ENCODE measurements at places on chromosomes 12 and 14. TPM values are rescaled to one million over a fixed set of nuclear protein-coding genes. Genes with fewer than 3 reads are reported as not detected.
A peak's percentile ranks its signal among the peaks of the same experiment; 100 is the strongest.

TOMM20L gene
- not detected for total RNA-seq

LRP6 gene
- 18.7 TPM for total RNA-seq

DMAC2L gene
- 28.3 TPM for total RNA-seq

PRIMA1 gene
- total RNA-seq, result 7.3 TPM

ITGB7 gene
- 1.1 TPM for total RNA-seq

PPP1R36 gene
- 0.36 TPM for total RNA-seq

OR8S1 gene
- total RNA-seq, result not detected

DNA sequence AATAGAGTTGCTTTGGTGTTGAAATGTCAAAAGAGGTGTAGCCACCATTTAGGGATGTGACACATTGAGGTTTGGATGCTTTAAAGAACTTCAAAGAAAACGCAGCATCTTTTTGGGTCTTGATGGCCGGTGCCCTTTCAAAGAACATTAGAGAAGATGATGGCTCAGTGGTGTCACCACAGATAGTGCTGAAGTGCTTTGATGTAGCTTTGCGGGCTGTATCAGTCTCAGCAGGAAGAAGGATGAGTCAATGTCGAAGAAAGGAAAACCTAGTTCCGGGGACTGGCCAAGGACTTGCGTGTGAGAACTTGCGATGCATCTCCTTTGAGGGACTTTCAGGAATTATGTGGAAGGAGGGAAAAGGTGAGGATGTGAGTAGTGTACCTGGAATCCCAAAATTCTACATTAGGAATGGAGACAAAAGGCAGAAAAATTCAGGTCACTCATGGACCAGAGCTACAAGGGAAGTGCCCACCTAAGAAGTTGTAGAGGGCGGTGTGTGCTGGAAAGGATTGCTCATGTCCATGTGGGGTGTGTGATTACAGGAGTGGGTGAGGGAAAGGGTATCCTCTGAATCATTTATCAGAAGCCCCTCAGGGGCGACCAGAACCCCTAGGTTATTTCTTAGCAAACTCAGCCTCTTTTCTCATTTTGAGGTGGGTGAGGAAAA lies 39.7 kb upstream of the GZMB start:
- peaks cover 4% of the 10 kb centered on the region for H3K4me1 ChIP-seq
- DNase-seq, result no peak
- H3K27ac ChIP-seq, result no peak overlapping the region
- H3K4me3 ChIP-seq, result no peak overlapping the region
- peaks cover 7% of the 10 kb centered on the region for H3K27me3 ChIP-seq
- no peaks in the 10 kb centered on the region for H3K36me3 ChIP-seq

DNA sequence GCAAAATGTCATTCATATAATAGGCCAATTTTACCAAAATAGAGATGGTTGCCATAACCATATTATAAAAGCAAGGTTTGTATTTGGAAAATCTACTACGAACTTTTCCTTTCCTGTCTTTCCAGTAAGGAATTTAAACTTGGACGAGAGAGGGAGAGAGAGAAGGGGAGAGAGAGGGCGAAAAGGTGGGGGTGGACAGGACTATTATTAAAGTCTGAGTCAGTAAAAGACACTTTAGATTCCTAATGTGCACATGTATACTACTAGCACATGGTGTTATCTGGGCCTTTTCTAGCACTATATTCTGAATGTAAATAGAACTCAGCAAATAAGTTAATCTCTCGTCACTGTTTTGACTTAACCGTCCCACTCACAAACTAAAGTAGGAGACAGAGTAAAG lies 30.4 kb upstream of the FBLN5 start:
- DNase-seq, result no peak
- H3K27me3 ChIP-seq, result no peaks in the 10 kb centered on the region
- H3K4me1 ChIP-seq, result peaks cover 22% of the 10 kb centered on the region
- peaks cover 52% of the 10 kb centered on the region for H3K36me3 ChIP-seq

DNA sequence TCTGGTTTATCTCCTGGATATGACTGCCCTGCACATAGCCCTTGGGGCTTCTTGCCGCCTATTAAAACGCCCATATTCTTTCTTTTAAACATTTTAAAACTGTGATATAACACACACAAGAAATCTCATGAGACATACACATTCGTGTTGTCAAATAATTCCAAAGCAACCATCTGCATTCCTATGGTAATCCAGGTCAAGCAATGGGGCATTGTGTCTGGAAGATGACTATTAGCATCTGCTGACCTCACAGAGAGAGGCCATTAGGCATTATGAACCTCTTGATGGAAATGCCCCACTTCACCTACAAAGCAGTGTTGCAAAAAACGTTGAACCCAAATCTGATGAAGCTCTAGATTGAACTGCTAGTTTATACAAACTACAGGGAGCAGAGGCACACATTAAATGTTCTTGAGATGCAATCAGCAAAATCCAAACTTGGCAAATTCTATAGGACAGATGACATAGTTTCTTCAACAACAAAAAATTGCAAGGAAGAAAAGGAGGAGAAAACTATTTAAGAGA lies 513.8 kb upstream of the CCDC196 start:
- H3K4me3 ChIP-seq, result no peak overlapping the region
- no peaks in the 10 kb centered on the region for H3K4me1 ChIP-seq
- H3K27me3 ChIP-seq, result peaks cover 41% of the 10 kb centered on the region
- no peak for DNase-seq
- no peaks in the 10 kb centered on the region for H3K36me3 ChIP-seq

DNA sequence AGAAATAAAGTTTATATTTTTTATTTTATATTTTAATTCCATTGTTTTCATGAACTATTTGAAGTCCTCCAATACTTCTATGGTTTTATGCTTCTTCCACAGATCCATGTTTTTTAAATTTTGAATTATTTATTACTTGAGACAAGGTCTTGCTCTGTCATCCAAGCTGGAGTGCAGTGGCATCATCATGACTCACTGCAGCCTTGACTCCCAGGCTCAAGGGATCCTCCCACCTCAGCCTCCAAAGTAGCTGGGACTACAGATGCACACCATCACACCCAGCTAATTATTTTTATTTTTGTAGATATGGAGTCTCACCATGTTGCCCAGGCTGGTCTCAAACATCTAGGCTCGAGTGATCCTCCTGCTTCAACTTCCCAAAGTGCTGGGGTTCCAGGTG lies 28.8 kb upstream of the DLGAP5 start:
- no peak for DNase-seq
- no peaks in the 10 kb centered on the region for H3K27me3 ChIP-seq

GRCh38 chr12:113366827-113367226 lies 8.4 kb downstream of the PLBD2 start:
- H3K27me3 ChIP-seq, result no peaks in the 10 kb centered on the region
- peak overlapping the region; percentile 71 for H3K27ac ChIP-seq
- peaks cover 35% of the 10 kb centered on the region for H3K4me1 ChIP-seq
- H3K4me3 ChIP-seq, result no peak overlapping the region
- peak; percentile 21 for DNase-seq

GRCh38 chr14:63726499-63726898 lies 1.4 kb downstream of the SGPP1 start:
- H3K36me3 ChIP-seq, result peaks cover 6% of the 10 kb centered on the region
- DNase-seq, result no peak
- H3K4me3 ChIP-seq, result peak overlapping the region; percentile 96
- H3K27me3 ChIP-seq, result no peaks in the 10 kb centered on the region
- peaks cover 30% of the 10 kb centered on the region for H3K4me1 ChIP-seq
- H3K27ac ChIP-seq, result peak overlapping the region; percentile 93

DNA sequence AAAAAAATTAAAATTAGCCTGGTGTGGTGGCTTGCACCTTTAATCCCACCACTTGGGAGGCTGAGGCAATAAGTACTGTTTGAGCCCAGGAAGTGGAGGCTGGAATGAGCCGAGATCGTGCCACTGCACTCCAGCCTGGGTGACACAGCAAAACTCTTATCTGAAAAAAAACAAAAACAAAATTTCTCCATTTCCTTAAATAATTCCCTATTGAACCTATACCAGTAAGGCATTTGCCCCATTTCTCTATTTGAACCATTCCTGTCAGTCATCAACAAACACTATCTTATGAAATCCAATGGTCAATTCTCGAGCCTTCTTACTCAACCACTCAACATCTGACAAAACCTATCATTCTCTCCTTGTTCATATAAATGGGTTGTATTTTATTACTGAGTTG lies 14.7 kb downstream of the SLC2A14 start:
- no peaks in the 10 kb centered on the region for H3K36me3 ChIP-seq
- no peak for DNase-seq
- H3K27me3 ChIP-seq, result peaks cover 63% of the 10 kb centered on the region
- no peak overlapping the region for H3K4me3 ChIP-seq

DNA sequence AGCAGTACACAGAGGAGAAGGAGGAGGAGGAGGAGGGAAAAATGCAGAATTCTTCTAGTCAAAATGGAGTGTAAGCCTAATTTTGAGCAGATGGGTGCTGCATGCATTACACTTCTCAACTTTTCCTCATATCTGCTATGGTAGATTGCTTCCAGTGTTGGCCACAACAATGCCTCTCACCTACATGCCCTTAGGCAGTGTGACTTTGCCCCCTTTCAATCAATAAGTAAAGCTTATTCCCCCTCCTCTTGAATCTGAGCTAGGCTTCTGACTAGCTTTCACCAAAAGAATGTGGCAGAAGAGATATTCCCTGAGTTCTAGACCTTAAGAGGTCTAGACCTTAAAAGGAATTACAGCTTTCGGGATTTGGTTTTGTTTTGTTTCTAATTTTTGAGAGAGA lies 3.2 kb upstream of the METTL3 start:
- no peak overlapping the region for H3K4me3 ChIP-seq
- no peak for DNase-seq

GRCh38 chr12:101763246-101763931 lies 24.1 kb upstream of the SYCP3 start:
- no peaks in the 10 kb centered on the region for H3K27me3 ChIP-seq
- H3K4me3 ChIP-seq, result no peak overlapping the region
- H3K4me1 ChIP-seq, result no peaks in the 10 kb centered on the region
- H3K27ac ChIP-seq, result peak overlapping the region; percentile 2
- DNase-seq, result no peak

DNA sequence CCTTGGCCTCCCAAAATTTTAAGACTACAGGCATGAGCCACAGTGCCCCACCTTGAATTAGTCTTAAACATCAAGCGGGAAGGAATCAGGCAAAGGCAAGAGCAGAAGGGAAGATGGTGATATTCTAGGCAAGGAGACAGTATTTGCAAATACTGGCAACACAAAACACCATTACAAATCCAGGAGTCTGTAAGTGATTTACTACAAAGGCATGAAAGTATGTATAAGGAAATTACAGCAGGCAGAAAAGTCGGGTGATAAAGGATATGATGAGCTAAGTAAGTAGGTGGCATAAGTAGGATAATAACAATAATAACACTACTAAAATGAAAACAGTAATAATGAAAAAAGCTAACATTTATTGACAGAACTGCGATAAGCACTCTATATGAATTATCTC lies 28.5 kb downstream of the FMNL3 start:
- no peaks in the 10 kb centered on the region for H3K36me3 ChIP-seq
- H3K27me3 ChIP-seq, result no peaks in the 10 kb centered on the region

GRCh38 chr12:51389302-51389999 lies 1.8 kb downstream of the GALNT6 start:
- H3K4me3 ChIP-seq, result no peak overlapping the region
- no peak overlapping the region for H3K27ac ChIP-seq
- peaks cover 41% of the 10 kb centered on the region for H3K27me3 ChIP-seq
- H3K36me3 ChIP-seq, result no peaks in the 10 kb centered on the region

- DNase-seq, result no peak
- H3K4me1 ChIP-seq, result peaks cover 69% of the 10 kb centered on the region
- H3K27me3 ChIP-seq, result no peaks in the 10 kb centered on the region
- no peaks in the 10 kb centered on the region for H3K36me3 ChIP-seq
- H3K4me3 ChIP-seq, result no peak overlapping the region
Observed at GRCh38 chr14:74911704-74912103, 11.4 kb downstream of the RPS6KL1 start.

DNA sequence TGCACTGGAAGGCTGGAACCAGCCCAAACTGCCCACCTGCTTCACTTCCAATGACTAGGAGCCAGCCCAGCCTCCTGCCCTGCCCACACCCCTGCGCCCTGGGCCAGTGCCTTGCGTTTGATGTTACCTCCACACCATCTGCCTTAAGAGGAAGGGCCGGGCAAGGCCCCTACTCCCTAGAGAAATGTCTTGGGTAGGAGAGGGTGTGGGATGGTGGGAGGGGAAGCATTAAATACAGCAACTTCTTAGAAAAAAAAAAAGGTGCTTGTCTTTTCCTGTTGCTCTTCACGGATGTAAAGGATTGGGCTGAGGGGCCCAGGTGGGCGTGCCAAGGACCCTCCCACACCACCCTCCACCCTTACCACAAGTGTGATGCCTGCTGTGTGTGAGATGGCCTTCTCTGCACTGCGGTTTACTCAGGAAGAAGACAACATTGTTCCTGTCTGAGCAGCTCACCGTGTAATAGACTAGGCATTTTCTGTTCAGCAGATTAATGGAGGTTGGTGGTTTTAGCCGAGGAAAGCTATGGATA lies 99.9 kb downstream of the NINJ2 start:
- H3K4me3 ChIP-seq, result no peak overlapping the region
- H3K27ac ChIP-seq, result peak overlapping the region; percentile 55
- peaks cover 15% of the 10 kb centered on the region for H3K27me3 ChIP-seq
- H3K36me3 ChIP-seq, result peaks cover 15% of the 10 kb centered on the region
- H3K4me1 ChIP-seq, result peaks cover 17% of the 10 kb centered on the region

DNA sequence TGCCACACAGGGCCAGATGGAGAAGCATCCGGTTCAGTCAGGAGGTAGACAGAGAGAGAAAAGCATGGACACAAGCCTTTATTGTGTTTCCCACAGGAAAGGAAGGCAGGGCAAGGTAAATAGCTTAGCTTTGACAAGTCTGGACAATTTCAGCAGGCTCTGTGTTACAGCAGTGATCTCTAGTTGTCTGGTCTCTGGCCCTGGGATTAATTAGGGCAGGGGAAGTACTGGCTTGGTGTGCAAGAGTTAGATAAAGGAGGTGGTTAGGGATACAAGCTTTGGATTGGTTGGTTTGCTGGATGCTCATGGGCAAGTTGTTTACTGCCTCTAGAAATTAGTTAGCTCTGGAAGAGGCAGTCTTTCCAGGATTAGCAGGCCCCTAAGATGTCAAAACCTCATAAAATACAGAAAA lies 15.1 kb upstream of the NGDN start:
- DNase-seq, result no peak
- no peak overlapping the region for H3K4me3 ChIP-seq
- H3K36me3 ChIP-seq, result no peaks in the 10 kb centered on the region

- no peaks in the 10 kb centered on the region for H3K4me1 ChIP-seq
- no peak for DNase-seq
- no peaks in the 10 kb centered on the region for H3K36me3 ChIP-seq
- H3K27ac ChIP-seq, result no peak overlapping the region
- no peak overlapping the region for H3K4me3 ChIP-seq
Observed at GRCh38 chr12:51430196-51430895, 5.7 kb downstream of the SLC4A8 start.

GRCh38 chr14:102430212-102430908 lies 67.6 kb downstream of the TECPR2 start:
- no peaks in the 10 kb centered on the region for H3K4me1 ChIP-seq
- no peak for DNase-seq
- peaks cover 80% of the 10 kb centered on the region for H3K36me3 ChIP-seq
- no peak overlapping the region for H3K4me3 ChIP-seq

DNA sequence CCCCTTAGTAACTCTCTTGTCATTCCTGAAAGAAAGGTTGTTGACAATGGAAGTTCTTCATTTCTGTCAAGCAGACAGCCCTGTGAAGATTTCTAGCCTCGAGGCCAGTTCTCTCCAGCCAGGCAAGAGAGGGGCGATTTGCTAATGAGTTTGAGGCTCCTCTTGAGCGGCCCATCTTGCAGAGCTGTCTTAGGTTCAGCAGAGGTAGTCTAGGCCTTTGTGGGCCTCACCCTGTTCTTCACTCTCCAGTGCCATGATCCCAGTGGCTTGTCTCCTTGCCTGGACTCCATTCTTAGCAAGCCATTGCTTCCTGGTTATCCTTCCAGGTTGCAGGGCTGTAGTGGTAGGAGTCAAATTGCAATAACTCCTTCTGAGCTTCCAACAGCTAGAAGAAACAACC lies 9.7 kb downstream of the TPH2 start:
- peaks cover 51% of the 10 kb centered on the region for H3K27me3 ChIP-seq
- H3K36me3 ChIP-seq, result no peaks in the 10 kb centered on the region
- no peak overlapping the region for H3K4me3 ChIP-seq
- no peaks in the 10 kb centered on the region for H3K4me1 ChIP-seq
- DNase-seq, result no peak

Data from left ventricle myocardium inferior (tissue), 1 donor.